ENCODE measurements at places on chromosomes 5 and 9.

DNA sequence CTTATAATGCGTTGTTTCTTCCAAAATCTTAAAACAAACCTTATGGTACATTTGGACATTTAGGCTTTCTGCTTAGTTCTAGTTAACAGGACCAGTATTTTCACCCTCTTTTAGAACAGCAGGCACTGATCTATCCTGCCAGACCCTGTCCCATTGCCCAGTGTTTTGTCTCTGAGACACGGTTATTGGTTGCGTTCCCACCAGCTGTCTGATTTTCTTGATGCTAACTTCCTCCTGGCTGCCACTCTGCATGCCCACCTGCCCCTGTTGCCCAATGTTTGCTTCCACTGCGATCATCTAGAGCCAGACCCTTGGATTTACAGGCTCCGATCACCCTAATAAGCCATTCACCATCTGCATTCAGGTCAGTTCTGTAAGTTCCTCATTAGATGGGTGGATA, 506.0 kb upstream of the CDH6 start:
- H3K27me3 ChIP-seq: no peaks in the 10 kb centered on the region
- no peak for DNase-seq
- no peaks in the 10 kb centered on the region for H3K4me1 ChIP-seq
- no peaks in the 10 kb centered on the region for H3K36me3 ChIP-seq

- no peak for DNase-seq
- peak overlapping the region; percentile 73 for H3K4me3 ChIP-seq
These were observed 39.6 kb downstream of the TRIO start for GRCh38 chr5:14182761-14183160.

GRCh38 chr9:28053096-28053777, 480.0 kb upstream of the C9orf72 start:
- H3K27ac ChIP-seq: no peak overlapping the region
- no peaks in the 10 kb centered on the region for H3K36me3 ChIP-seq
- no peaks in the 10 kb centered on the region for H3K4me1 ChIP-seq
- H3K4me3 ChIP-seq: no peak overlapping the region

GRCh38 chr5:74953937-74954720, 87.9 kb upstream of the FAM169A start:
- DNase-seq: peak; percentile 64
- no peaks in the 10 kb centered on the region for H3K27me3 ChIP-seq
- H3K27ac ChIP-seq: peak overlapping the region; percentile 75
- peaks cover 72% of the 10 kb centered on the region for H3K4me1 ChIP-seq

- H3K36me3 ChIP-seq: peaks cover 5% of the 10 kb centered on the region
- H3K27me3 ChIP-seq: peaks cover 3% of the 10 kb centered on the region
- H3K4me3 ChIP-seq: no peak overlapping the region
- H3K4me1 ChIP-seq: peaks cover 14% of the 10 kb centered on the region
- peak; percentile 6 for DNase-seq
- H3K27ac ChIP-seq: no peak overlapping the region
These were observed 10.8 kb upstream of the TTC39B start for GRCh38 chr9:15317836-15318235.

DNA sequence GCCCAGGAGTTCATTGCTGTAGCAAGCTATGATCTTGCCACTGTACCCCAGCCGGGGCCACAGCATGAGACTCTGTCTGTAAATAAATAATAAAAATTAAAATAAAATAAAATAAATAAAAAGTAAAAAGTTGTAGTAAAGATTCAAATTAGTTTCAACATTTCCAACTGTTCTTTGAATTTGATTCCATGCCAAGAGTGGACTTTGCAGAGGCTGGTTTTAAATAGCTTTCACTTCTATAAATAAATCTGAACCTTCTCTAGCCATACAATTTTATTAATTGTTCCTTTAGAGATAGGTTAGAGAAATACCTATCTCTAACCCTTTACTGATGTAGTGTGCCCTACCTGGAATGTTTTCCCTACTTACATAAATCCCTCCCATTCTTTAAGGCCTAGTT, 129.7 kb upstream of the SLIT3 start:
- no peaks in the 10 kb centered on the region for H3K36me3 ChIP-seq
- H3K27me3 ChIP-seq: no peaks in the 10 kb centered on the region
- peak overlapping the region; percentile 36 for H3K27ac ChIP-seq
- peaks cover 56% of the 10 kb centered on the region for H3K4me1 ChIP-seq
- no peak overlapping the region for H3K4me3 ChIP-seq
- DNase-seq: no peak

GRCh38 chr9:74414325-74414724, 82.8 kb upstream of the RORB start:
- no peaks in the 10 kb centered on the region for H3K4me1 ChIP-seq
- no peak for DNase-seq
- no peak overlapping the region for H3K4me3 ChIP-seq
- H3K36me3 ChIP-seq: no peaks in the 10 kb centered on the region
- H3K27ac ChIP-seq: no peak overlapping the region

DNA sequence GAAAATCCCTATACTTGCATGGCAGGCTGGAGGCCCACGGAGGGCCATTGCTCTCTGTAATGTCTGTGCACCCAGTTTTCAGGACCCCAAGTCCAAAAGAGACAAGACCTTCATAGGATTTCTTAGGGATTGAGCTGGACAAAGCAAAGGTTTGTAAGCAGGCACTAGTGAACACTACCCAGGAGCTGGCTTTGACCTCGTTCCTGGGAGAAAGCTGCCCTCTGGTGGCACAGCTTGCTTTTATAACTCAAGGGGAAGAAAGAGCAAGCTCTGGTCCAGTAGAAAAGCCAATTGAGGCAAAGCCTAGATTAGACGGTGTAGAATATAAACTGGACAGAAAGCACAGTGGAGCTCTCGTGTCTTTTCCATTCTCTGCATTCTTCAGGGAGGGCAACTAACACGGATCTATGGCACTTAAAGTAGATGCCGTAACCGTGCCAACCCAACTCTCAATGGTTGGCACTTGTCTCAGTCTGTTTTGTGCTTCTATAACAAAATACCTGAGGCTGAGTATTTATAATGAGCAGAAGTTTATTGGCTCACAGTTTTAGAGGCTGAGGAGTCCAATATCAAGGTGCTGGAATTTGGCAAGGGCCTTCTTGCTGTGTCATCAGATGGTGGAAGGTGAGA, 7.9 kb downstream of the GABRP start:
- no peaks in the 10 kb centered on the region for H3K4me1 ChIP-seq
- H3K36me3 ChIP-seq: no peaks in the 10 kb centered on the region
- no peak overlapping the region for H3K27ac ChIP-seq
- DNase-seq: peak; percentile 58
- H3K27me3 ChIP-seq: peaks cover 13% of the 10 kb centered on the region

- peaks cover 23% of the 10 kb centered on the region for H3K4me1 ChIP-seq
- no peak overlapping the region for H3K27ac ChIP-seq
- no peaks in the 10 kb centered on the region for H3K27me3 ChIP-seq
- peak; percentile 49 for DNase-seq
These were observed 302.7 kb upstream of the RFX3 start for GRCh38 chr9:3828495-3828894.

GRCh38 chr5:92695123-92696003, 885.7 kb downstream of the NR2F1-AS1 start:
- no peaks in the 10 kb centered on the region for H3K27me3 ChIP-seq
- no peak for DNase-seq

GRCh38 chr9:124366476-124367220, 48.6 kb downstream of the PSMB7 start:
- H3K4me3 ChIP-seq: no peak overlapping the region
- peaks cover 59% of the 10 kb centered on the region for H3K4me1 ChIP-seq
- peak overlapping the region; percentile 41 for H3K27ac ChIP-seq
- H3K36me3 ChIP-seq: peaks cover 15% of the 10 kb centered on the region
- no peaks in the 10 kb centered on the region for H3K27me3 ChIP-seq

- H3K36me3 ChIP-seq: peaks cover 8% of the 10 kb centered on the region
- DNase-seq: no peak
These were observed 188.2 kb downstream of the BNC2 start for GRCh38 chr9:16682273-16682672.

DNA sequence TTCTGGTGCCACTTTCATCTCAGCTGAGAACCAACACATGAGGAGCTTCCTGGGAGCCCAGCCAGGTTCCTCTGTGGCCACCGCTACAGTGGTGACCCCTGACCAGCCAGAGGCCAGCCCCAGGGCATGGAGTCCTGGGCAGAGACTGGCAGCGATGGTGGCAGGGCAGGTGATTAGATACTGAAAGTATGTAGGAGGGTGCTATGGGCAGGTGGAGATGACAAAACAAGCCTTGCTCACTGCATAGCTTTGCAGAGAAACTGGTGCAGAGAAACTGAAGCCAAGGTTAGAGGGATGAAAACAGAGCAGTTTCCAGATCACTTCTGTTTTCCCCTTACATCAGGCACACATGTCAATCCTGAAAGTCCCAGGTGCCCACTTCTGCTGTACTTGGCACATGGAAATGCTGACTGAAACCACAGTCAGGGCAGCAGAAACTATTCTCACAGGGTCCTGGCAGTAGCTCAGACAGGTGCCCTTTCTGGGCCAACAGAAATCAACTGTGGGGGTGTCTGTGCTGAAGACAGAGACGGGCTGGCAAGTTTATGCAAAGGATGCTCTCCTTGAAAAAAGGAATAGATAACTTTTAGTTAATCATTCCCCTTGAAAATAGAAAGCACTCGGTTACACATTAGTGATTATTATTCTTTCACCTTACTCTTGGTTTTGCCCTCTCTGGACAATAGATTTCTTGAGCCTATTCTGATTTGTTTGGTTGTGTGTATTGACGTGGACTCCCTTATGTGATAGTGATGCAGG, 90.3 kb downstream of the ANKRD55 start:
- H3K4me3 ChIP-seq: no peak overlapping the region
- peaks cover 3% of the 10 kb centered on the region for H3K27me3 ChIP-seq
- no peak for DNase-seq
- H3K36me3 ChIP-seq: no peaks in the 10 kb centered on the region
- peaks cover 37% of the 10 kb centered on the region for H3K4me1 ChIP-seq

DNA sequence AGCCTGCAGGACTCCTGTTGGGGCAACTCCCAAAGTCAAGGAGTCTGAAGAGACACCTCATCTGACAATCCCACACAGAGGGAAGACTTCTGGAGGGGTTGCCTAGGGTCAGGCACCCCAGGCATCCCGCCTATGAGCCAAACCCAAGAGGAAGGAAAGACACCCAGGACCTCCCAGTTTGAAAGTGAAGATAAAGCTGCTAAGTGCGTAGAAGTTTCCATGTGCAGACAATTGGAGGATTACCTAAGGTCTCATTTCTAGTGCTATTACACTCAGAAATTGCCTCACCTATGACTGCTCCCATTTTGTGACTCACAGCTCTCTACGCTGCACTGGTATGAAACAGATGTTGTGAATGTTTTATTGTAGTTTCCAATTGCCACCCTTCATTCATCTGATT, 322.9 kb downstream of the SLIT3 start:
- DNase-seq: peak; percentile 35
- H3K27me3 ChIP-seq: peaks cover 5% of the 10 kb centered on the region
- no peak overlapping the region for H3K27ac ChIP-seq
- H3K4me1 ChIP-seq: peaks cover 28% of the 10 kb centered on the region
- no peaks in the 10 kb centered on the region for H3K36me3 ChIP-seq
- H3K4me3 ChIP-seq: no peak overlapping the region

GRCh38 chr9:122053064-122053463, 40.0 kb downstream of the TTLL11 start:
- no peak overlapping the region for H3K27ac ChIP-seq
- H3K4me3 ChIP-seq: no peak overlapping the region
- peaks cover 21% of the 10 kb centered on the region for H3K4me1 ChIP-seq
- DNase-seq: no peak

GRCh38 chr9:20980832-20981455, 50.5 kb downstream of the HACD4 start:
- peaks cover 28% of the 10 kb centered on the region for H3K4me1 ChIP-seq
- peaks cover 13% of the 10 kb centered on the region for H3K36me3 ChIP-seq
- H3K27ac ChIP-seq: peak overlapping the region; percentile 76
- H3K4me3 ChIP-seq: peak overlapping the region; percentile 74
- peak; percentile 74 for DNase-seq
- H3K27me3 ChIP-seq: no peaks in the 10 kb centered on the region

GRCh38 chr5:122498163-122498562, 186.1 kb downstream of the SNCAIP start:
- no peak overlapping the region for H3K27ac ChIP-seq
- peaks cover 5% of the 10 kb centered on the region for H3K27me3 ChIP-seq
- H3K4me3 ChIP-seq: no peak overlapping the region

DNA sequence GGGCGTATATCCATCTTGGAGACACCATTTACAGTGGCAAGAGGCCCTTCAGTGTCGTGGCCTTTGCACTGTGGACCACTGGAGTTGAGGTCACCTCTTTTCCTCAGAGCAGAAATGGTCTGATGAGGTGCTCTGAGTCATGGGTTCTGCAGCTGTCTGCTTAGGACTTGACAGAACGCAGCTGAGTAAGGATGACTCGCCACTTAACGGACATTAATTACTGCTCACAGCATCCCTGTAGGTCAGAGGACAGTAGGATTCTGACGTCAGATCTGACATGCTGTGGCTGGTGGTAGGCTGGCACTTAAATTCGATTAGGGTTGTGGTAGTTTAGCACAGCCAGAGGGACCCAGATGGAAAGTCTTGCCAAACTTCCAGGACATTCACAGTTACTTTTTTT, 479.4 kb downstream of the DMAC1 start:
- peak; percentile 95 for DNase-seq
- H3K4me3 ChIP-seq: peak overlapping the region; percentile 39
- H3K27me3 ChIP-seq: no peaks in the 10 kb centered on the region
- H3K36me3 ChIP-seq: no peaks in the 10 kb centered on the region

GRCh38 chr9:13804532-13804931, 509.4 kb downstream of the NFIB start:
- H3K4me1 ChIP-seq: peaks cover 5% of the 10 kb centered on the region
- H3K27ac ChIP-seq: no peak overlapping the region
- H3K4me3 ChIP-seq: no peak overlapping the region
- 0 out of 2 replicates have a peak, but pooled peaks cover 4% of the 10 kb centered on the region for H3K27me3 ChIP-seq

- peaks cover 6% of the 10 kb centered on the region for H3K36me3 ChIP-seq
- H3K27me3 ChIP-seq: no peaks in the 10 kb centered on the region
- no peak for DNase-seq
- H3K4me3 ChIP-seq: no peak overlapping the region
These were observed 29.3 kb downstream of the PPIC start for GRCh38 chr5:123007182-123007581.

DNA sequence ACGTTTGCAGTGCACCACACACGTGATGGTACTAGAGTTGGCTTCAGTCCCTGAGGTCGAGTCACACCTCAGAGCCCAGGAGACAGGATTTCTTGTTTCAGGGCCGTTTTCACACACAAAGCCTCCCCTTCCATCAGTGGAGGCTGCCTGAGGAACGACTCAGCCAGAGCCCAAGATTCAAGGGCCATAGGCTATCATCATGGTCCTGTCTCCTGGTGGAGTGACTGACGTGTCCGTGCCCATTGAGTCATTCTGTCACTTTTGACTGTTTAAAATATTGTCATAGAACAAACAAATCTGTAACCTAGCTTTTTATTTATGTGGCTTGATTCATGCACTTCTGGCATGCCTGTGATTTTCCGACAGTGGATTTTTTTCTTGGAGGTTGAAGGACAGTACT, 28.3 kb downstream of the CAMK2A start:
- DNase-seq: no peak
- no peaks in the 10 kb centered on the region for H3K36me3 ChIP-seq
- H3K4me1 ChIP-seq: peaks cover 61% of the 10 kb centered on the region
- H3K4me3 ChIP-seq: no peak overlapping the region
- no peaks in the 10 kb centered on the region for H3K27me3 ChIP-seq

DNA sequence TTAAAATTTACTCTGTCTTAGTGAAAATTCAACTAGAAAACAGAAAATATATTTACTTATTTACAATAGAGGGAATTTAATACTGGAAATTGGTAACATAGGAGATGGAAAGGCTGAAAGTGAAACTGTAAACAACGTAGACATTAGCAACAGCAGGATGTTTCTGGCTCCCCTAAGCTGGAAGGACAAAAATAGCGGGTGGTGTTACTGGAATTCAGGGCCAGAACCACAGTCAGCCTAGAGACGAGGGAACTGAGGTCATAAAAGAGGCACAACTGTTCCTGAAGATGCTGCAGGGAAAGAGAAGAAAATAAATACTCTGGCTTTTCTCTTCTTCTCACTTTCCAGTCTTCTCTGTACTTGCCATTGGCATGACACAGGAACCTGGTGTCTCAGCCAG, 80.4 kb upstream of the NIPBL start:
- DNase-seq: no peak
- H3K4me3 ChIP-seq: no peak overlapping the region
- no peaks in the 10 kb centered on the region for H3K36me3 ChIP-seq
